Aorta (tissue), 5 donors: ENCODE measurements at places on chromosomes 6 and 20. TPM values are rescaled to one million over a fixed set of nuclear protein-coding genes. Genes with fewer than 3 reads are reported as not detected.

GRCh38 chr6:7587631-7588100 is 2.3 kb upstream of the SNRNP48 start:
- no peak for DNase-seq

GRCh38 chr6:163086624-163086920 is 327.9 kb upstream of the QKI start:
- DNase-seq, result no peak

GRCh38 chr20:33431797-33432381 is 11.7 kb downstream of the SNTA1 start:
- DNase-seq, result no peak

GRCh38 chr20:4709261-4710105 is 12.2 kb upstream of the PRND start:
- DNase-seq, result no peak

- DNase-seq, result no peak
These were observed 138.8 kb upstream of the RREB1 start for GRCh38 chr6:6968731-6969552.

DNA sequence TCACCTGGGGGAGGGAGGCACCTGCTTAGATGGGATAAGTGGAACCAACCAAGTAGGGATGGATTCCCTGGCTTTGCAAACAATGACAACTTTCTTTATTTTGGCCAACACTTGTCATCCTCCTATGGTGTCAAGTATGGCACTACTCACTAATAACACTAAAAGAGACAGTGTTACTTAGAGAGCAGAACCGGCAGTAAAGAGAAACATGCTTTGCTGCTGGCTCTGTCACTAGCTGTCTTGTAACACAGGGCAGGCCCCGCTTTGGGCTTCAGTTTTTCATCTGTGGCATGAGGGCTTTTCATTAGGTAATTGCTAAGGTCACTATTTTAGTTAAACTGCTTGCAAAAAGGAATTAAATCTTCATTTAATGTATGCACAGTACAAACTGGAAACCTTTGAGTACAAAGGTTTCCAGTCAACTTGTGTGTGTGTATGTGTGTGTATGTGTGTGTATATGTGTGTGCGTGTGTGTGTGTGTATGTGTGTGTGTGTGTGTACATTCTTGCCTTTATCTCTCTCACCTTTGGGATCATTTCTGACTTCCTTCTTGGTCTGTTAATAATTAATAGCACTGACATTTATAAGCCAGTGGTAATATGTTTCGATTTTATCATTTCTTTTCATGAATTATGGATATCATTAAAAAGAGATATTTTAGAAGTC is 64.7 kb downstream of the BTBD3 start:
- no peak for DNase-seq

- no peak for DNase-seq
These were observed 29.5 kb downstream of the GLP1R start for GRCh38 chr6:39077882-39078594.

DNA sequence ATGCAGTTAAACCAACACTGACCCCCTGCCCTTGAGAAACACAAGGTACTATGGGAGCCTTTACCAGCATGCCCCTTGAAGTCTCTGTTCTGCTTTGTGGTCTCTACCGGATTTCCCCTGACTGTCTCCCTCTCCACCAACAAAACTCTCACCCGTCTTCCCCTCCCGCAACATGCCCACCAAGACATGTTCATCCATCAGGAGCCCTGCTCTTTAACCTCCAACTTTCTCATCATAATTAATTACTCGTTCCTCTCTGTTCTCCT is 1.1 kb downstream of the ZNF165 start:
- DNase-seq, result no peak

GRCh38 chr6:82243884-82244283 is 3.7 kb downstream of the IBTK start:
- DNase-seq, result no peak

GRCh38 chr6:131635384-131636340 is 1.4 kb upstream of the ENPP3 start:
- no peak for DNase-seq

DNA sequence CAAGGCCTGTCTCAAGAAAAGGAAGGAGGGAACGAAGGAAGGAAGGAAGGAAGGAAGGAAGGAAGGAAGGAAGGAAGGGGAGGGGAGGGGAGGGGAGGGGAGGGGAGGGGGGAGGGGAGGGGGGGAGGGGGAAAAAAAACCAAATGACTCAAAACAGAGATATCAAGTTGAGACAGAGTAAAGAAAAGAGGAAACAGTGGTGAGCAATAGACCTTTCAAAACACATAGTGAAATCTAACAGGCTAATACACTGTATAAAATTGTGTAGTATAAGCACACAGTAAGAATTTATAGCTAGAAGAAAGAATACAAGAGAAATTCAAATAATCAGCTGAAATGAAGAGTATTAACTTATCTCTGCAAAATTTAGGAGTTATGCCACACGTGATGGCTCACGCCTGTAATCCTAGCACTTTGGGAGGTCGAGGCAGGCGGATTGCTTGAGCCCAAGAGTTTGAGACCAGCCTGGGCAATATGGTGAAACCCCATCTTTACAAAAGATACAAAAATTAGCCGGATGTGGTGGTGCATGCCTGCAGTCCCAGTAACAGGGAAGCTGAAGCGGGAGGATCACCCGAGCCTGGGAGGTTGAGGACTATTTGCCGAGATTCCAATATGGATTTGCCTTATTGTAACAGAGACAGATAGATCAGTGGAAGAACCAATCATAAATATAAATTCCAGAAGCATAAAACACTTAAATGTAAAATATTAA is 123.2 kb downstream of the PRND start:
- no peak for DNase-seq

GRCh38 chr6:30763618-30764489 is 19.5 kb upstream of the IER3 start:
- no peak for DNase-seq

- peak; percentile 40 for DNase-seq
These were observed 1.1 kb upstream of the BEND6 start for GRCh38 chr6:56953597-56954402.

GRCh38 chr6:89069536-89070163 is 10.9 kb upstream of the PNRC1 start:
- DNase-seq, result no peak

DNA sequence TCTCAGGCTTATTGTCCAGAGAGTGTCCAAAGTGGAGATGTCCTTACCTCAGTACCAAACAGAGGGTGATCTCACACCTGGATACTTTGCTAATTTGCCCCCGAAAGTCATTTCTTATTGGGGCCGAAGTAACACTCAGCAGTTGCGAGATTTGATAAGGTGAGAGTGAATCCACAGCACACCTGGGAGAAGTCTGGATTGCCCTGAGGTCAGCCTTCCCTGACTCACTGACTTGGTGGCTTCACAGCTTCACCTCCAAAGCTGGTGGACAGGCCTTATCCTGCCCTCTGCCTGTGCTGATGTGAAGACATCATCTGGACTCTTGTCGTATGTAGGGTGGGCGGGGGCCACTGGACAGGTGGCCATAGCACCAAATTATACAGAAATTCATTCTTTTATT is 101.9 kb upstream of the ARMC2 start:
- DNase-seq, result no peak

GRCh38 chr6:15340775-15341174 is 94.9 kb downstream of the JARID2 start:
- DNase-seq, result no peak

- DNase-seq, result no peak
These were observed 21.9 kb upstream of the RAB22A start for GRCh38 chr20:58287638-58288037.

DNA sequence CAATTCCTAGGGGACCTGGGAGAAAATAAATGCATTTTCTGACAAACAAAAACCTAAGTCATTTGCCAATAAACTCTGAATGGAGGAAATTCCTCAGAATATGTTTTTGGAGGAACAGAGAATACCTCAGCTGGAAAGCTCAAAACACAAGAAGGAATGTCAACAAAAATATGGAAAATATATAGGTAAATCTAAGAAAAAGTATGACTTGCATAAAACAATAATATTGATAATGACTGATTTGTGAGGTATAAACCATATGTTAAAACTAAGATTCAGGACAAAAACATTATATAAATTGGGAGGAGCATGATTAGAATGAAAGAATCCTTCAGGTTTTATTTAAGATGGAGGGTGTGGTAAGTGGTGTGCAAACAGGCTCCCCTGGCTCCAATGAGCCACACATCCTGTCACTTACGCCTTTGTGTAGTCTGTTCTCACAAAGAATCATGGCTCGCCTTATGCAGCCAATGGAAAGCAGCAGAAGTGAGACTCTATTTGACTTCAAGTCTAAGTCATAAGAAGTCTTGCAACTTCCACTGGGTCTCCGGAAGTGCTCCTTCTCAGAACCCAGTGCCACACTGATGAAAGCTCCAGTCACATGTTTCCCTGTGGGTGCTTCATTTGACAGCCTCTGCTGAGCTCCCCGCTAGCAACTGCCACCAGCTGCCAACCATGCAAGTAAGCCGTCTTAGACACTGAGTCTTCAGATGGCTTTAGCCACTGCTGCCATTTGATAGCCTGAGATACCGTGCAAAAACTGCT is 8.1 kb downstream of the CFAP61 start:
- DNase-seq, result no peak

GRCh38 chr6:113927001-113927400 is 43.9 kb downstream of the HDAC2 start:
- no peak for DNase-seq

TREM1 gene
- total RNA-seq, result 18.4 TPM

SLC32A1 gene
- not detected for total RNA-seq

GTSF1L gene
- total RNA-seq, result not detected

PPP1R16B gene
- 13.4 TPM for total RNA-seq

PROCR gene
- 128 TPM for total RNA-seq

COL12A1 gene
- 150 TPM for total RNA-seq

HRH3 gene
- not detected for total RNA-seq

UFL1 gene
- 26.9 TPM for total RNA-seq

IL20RA gene
- not detected for total RNA-seq

FLRT3 gene
- total RNA-seq, result 0.75 TPM

LRRC1 gene
- 25.3 TPM for total RNA-seq
